Inflammatory macrophage treated with lipopolysaccharide for 4 hours (primary cell): ENCODE measurements at places on chromosomes 2 and 18.

GRCh38 chr2:239259603-239260298 is 141.1 kb downstream of the HDAC4 start:
- DNase-seq = peak; percentile 76

- no peak for DNase-seq
Measured at GRCh38 chr2:66702301-66702700, 267.4 kb downstream of the MEIS1 start.

GRCh38 chr2:219523031-219523671 is 8.9 kb downstream of the ASIC4 start:
- DNase-seq = no peak

DNA sequence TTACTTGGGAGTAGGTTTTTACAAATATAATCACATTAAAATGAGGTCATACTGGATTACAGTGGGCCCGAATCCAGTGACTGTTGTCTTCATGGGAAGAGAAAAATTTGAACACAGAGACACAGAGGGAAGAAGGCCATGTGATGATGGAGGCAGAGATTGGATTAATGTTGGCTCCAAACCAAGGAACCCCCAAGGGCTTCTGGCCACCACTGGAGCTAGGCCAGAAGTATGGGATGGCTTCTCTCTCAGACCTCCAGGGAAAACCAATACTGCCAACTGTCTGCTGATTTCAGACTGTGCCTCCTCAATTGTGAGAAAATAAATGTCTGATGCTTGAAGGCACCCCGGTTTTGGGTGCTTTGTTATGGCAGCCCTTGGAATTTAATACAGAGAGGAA is 76.0 kb downstream of the ALPK2 start:
- no peak for DNase-seq

- peak; percentile 99 for DNase-seq
Measured at GRCh38 chr2:152573168-152573567, 144.1 kb downstream of the PRPF40A start.

- peak; percentile 93 for DNase-seq
Measured at GRCh38 chr18:13585379-13586153, 140.8 kb downstream of the FAM210A start.

DNA sequence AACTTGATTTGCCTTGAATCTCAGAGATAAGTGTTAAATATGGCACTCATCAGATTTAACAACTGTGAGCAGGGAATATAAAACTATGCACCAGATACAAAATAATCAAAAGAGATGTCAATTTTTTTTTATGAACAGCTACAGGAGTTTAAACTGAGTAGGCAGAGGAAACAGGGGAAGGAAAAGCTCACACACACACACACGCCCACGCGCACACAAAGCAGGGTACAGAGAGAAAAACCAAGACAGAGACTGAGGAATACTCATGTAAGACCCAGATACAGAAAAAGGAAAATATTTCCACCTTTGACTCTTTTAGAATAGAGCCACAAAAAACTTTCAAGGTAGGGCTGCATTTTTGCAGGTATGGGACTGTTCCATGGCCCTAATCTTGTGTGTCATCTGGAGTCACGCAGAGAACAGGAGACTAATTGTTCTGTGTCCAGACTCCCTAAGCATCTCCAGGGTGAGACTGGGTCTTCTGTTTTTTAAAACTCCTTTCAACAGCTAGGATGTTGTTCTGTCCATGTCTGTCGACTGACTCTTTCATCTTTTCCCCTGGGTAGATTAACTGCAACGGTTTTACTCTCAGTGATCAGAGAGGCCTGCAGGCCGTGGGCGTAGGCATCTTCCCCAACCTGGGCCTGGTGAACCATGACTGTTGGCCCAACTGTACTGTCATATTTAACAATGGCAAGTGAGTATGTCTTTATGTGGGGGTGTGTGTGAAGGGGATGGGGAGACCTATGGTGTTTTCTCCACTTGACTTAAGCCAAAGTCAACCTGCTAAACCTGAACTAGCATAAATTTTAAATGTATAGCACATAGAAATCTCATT is 23.0 kb downstream of the SMYD1 start:
- DNase-seq = peak; percentile 10

- no peak for DNase-seq
Measured at GRCh38 chr18:48860269-48861180, 90.2 kb downstream of the SMAD7 start.

- DNase-seq = peak; percentile 65
Measured at GRCh38 chr2:25176138-25176537, 7.8 kb upstream of the POMC start.

GRCh38 chr2:241121008-241121407 is 18.9 kb upstream of the MTERF4 start:
- no peak for DNase-seq

DNA sequence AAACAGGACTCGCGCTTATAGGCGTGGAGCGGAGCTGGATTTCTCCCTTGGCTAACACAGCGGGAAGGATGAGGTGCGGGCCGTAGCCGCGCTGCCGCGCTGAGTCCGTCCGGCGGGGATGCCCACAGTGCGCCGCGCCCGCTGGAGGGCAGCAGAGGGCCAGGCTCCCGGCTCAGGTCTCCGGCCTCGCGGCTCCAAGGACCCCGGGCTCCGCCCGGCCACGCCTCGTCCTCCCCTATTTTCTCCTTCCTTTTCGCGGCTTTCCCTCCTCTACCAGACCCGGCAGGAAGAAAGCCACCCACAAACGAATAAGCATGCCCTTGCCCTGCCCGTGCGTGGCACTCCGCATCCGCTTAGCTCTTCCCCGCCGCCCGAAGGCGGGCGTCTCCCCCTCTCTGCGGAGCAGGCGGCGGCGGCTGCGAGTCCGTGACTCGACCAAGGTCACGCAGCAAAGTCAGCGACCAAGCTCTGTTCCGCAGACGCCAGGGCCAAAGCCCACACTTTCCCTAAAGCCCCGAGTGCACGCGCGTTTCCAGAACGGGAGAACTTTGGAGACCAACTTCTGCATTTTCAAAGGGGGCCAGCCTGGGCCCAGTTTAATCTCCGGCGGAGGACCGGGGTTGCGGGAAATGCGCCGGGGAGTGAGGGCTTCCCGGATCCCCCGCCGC is 48.5 kb downstream of the KCNIP3 start:
- peak; percentile 60 for DNase-seq

DNA sequence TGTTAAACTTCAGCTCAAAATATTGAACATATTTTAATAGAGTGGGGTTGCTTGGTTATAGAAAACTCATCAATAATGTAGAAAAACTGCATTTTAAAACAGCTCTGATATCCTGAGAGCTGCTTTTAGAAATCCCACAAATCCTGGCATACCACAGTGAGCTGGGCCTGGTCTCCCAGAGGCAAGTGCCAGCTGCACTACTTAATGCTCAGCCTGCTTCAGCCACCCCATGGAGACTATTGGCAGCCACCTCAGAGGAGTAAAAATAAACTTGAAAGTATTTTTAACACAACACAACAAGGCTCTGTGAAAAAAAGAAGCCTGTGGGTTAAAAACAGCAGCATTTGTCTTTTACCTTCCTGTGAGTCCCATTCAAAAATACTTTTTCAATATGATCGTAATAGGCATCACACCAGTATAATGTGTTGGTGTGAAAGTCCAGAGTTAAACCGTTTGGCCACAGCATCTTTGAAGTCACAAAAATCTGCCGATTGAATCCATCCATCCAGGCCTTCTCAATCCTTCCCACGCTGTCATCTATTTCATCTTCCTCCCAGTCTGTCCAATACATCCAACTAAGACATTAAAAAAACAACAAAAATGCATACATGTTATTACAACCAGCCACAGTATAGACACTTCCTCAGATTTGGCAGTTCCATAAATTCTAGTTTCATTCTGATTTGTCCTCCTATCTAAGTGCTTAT is 1115.3 kb downstream of the LRP1B start:
- DNase-seq = no peak

- DNase-seq = no peak
Measured at GRCh38 chr2:71554706-71555056, 101.3 kb downstream of the DYSF start.

DNA sequence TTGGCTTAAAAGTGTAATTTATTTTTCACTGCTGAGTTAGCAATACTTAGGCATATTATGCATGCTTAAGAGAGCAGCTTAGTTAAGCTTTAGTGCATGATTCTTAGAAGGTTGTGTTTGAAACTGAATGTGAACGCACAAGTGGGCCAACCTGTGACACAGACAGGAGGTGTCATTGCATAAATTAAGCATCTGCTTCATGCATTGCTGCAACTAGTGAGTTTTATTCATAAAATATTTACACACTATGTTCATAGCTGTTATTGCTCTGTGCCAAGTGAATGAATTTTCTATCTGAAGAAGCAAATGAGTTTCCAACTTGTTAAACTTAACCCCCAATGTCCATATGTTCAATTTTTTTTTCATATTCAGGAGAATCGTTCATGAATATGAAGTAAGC is 806.4 kb downstream of the GALR1 start:
- DNase-seq = no peak
